B cell (primary cell): ENCODE measurements at places on chromosomes 6 and 20. TPM values are rescaled to one million over a fixed set of nuclear protein-coding genes. Genes with fewer than 3 reads are reported as not detected.

DNA sequence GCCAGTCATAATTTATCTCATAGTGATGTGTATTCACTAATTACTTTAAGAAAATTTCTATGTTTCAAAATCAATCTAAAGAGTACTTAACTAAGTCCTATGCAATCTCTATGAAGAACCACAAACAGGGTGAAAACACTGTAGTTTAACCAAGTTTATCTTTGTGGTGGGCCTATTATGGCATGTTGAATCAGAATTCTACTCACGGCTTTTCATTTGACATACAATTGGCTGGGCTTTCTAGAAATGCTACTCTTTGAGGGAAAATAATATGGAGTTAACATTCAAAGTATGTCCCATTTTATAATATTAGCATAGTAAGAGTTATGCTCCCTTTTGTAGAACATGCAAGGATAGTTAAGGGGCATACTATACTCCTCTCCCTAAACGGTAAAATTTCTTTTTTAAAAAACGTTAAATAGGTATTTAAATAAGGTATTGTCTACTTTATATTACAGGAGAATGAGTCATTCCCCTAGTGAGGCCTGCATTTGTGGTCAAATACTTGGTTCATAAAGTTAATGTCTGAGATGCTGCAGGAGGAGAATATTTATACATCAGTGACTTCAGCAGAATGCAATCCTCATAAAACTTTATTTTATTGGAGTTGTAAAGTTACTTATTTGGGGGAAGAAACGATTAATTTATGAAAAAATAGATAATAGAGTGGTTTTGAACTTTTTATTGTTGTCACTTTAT lies 1.8 kb downstream of the MOXD1 start:
- no peak for DNase-seq

DNA sequence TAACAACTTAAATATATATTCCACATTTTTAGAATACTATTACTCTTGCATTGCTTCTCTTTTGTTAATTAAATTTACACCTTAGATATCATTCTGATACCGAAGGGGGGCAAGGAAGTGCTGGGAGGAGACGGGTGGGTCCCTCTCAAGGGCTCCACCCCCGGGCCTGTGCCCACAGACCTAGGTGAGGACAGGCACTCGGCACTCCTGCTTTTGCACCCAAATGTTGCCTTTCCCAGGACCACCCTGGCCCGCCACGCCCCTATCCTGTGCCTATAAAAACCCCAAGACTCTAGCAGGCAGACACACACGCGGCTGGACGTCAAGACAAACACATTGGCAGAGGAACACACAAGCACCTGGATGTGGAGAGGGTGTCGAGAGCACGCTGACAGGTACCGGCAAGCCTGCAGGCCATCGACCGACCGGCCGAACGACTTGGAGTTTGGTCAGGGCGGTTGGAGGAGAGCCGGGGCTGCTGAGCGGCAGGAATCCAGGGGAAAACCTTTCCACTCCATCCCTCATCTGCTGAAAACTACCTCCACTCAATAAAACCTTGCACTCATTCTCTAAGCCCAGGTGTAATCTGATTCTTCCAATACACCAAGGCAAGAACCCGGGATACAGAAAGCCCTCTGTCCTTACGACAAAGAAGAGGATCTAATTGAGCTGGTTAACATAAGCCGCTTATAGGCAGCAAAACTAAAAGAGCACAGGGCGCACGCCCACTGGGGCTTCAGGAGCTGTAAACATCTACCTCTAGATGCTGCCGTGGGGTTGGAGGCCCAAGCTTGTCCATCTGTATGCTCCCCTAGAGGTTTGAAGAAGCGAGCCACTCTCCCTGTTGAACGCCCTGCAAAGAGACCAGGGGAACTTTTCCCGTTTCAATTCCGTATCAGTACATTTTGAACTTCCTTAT lies 197.4 kb upstream of the PRSS16 start:
- DNase-seq: no peak

The ATF6B gene
- 201 and 206 TPM in 2 replicates for total RNA-seq

The KHDC1L gene
- not detected in 2 replicates for total RNA-seq

The HLA-DRA gene
- total RNA-seq: 2,785 and 2,881 TPM in 2 replicates
